ENCODE measurements at places on chromosomes 6 and 20. TPM values are rescaled to one million over a fixed set of nuclear protein-coding genes. Genes with fewer than 3 reads are reported as not detected.

The TBC1D32 gene
- 21.0 TPM for total RNA-seq

The CPNE5 gene
- total RNA-seq = 0.26 TPM

The NKAPL gene
- total RNA-seq = 3.3 TPM

The CST11 gene
- not detected for total RNA-seq

The GLP1R gene
- not detected for total RNA-seq

The MUC21 gene
- total RNA-seq = not detected

The EPPIN gene
- total RNA-seq = not detected

The OTOR gene
- total RNA-seq = not detected

The C20orf204 gene
- total RNA-seq = 0.26 TPM

The TBXT gene
- total RNA-seq = not detected

The TRAPPC3L gene
- under 0.01 TPM for total RNA-seq

The XKR7 gene
- not detected for total RNA-seq

The SLC22A1 gene
- 0.26 TPM for total RNA-seq

The MLN gene
- total RNA-seq = not detected

The SRSF6 gene
- total RNA-seq = 37.8 TPM

The SF3B5 gene
- 75.1 TPM for total RNA-seq

The RALGAPB gene
- 22.1 TPM for total RNA-seq

The TRIM40 gene
- total RNA-seq = not detected
